ENCODE measurements at places on chromosomes 1 and 21.

GRCh38 chr1:109272831-109273547 lies 10.0 kb downstream of the PSRC1 start:
- no peak for DNase-seq

- DNase-seq, result no peak
Measured at GRCh38 chr1:220885971-220886370, 6.7 kb downstream of the HLX start.

GRCh38 chr1:212235857-212236256 lies 49.4 kb upstream of the PPP2R5A start:
- no peak for DNase-seq

DNA sequence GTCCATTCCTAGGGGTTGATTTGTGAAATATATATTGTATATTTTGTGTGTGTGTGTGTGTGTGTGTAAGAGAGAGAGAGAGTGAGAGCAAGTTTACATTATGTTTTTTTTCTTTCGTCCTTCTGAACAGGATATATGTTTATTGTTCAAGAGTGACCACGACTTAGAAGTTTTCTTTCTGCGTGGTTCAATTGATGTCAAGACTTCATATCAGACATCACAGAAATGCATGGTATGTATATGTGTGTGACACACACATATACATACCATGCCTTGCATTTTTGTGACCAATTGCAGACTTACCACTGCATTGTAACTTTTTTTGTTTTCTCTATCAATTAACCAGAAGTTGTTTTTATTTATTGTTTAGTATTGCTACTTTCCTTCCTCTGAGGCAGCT lies 2.5 kb downstream of the RASAL2 start:
- DNase-seq, result no peak

DNA sequence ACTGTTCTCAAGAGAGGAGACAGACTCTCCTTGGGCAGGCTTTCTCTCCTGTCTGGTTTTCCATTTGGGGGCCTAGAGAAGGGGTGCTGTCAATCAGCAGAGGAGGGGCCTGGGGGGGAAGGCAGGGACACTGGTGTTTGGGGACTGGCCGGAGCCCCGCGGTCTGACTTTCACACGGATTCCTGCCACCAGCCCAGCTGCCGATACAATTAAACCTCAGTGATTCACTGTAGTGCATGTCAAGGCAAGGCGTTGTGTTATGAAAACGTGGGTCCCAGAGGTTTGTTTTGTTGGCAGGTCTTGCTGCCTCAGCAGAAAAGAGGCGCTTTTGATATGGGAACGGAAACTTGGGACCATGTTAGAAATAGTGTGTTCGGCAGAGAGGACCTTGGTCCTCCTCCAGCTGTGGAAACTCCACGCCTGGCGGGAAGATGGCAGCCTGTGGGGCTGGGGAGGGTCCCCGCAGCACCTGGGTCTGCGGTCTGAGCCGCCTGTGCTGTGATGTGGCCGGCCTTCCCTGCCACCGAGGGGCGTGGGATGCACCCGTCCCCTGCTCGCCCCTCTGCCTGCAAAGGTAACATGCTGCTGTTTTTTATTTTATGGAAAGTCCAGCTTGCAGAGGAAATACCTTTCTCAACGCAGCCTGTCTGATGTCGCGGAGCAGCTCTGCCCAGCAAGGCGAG lies 47.6 kb downstream of the SPSB1 start:
- DNase-seq, result no peak

DNA sequence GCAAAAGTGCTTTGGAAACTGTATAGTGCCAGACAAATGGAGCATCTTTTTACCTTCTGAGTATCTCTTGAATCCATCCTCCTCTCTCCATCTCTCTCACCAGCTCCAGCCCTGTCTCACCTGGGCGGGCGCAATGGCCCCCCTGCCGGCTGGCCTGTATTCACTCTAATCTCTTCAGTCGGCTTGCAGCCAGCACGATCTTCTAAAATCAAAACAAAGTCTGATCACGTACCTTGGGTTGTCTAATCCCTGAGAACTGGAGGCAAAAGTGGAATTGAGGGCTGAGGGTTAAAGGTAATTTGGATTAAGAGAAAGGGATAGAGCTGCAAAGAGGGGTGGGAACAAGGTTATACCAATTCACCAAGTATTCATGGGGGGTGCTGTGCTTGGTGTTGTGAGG lies 46.0 kb upstream of the LRRN2 start:
- DNase-seq, result no peak

DNA sequence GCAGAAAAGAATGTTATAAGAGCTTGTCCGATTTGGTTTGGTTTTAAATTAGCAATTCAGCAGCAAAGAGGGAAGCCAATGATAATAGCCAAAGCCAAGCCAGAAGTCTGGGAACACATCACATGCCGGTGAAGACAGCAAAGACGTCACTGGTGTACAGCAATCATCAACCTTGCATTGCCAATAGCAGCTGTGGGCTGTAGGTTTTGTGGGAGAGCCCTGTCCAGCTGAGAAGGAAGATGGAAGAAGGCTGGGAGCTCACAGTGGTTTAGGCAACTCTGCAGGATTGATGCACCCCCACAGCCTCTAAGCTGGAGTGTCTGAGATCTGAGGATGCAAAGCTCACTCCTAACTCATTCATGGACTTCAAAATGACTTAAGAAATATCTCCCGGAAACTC lies 338.7 kb downstream of the SIPA1L2 start:
- no peak for DNase-seq

DNA sequence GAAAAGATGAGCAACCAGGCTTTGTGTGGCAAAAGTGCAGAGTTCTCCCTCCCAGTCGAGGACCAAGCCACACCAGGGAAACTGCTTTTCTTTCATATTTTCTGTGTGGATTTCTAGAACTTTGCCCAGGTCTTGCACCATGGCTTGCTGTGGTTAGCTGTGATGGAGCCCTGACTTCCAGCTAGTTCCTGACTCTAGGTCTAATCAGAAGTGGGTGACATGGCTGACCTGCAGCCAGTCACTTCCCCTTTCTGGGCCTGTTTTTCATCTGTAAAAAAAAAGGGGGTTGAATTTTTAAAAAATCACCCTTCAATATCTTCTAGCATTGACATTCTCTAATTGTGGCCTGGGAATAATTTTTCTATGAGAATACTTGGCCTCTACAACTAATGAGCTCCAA lies 491.2 kb upstream of the USP24 start:
- no peak for DNase-seq

DNA sequence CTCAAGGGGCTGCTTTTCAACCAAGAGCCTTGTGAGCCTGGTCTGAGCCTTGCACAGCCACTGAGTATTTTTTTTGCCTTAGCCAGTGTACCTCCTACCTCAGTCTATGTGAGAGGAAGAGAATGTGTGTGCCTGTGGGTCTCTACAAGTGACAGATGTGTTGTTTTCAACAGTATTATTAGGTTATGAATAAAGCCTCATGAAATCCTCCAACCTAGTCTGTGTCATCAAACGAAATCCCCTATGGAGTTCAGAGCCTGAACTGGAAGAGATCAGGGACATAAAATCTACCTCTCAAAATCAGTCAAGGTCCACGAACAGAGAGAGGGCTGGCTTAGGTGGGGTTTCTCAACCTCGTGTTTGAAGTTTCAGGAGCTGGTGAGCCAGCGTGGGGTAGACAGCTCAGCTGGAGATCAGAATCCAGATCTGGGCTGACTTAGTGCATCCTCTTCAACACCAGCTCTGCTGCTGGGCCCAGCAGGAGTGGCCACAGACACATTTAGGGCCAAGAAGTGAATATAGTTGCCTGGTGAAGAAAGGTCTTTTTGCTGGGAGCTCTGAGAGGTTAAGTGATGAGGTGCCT lies 8.2 kb downstream of the XKR8 start:
- no peak for DNase-seq

- DNase-seq, result no peak
Measured at GRCh38 chr1:200778766-200779165, 40.1 kb downstream of the CAMSAP2 start.

GRCh38 chr1:230858918-230859729 lies 9.2 kb downstream of the C1orf198 start:
- no peak for DNase-seq

Data from effector CD8-positive, alpha-beta T cell (primary cell).